Stimulated activated memory B cell treated with anti-CD40 and anti-IgM and Interleukin-4, amounts not matched to agents 10 μg/mL and 1 μg/mL and 100 μg/mL, for 72 hours (primary cell): ENCODE measurements at places on chromosomes 2 and 18.

- no peak for ATAC-seq
Measured at GRCh38 chr2:168907940-168908662, 7.0 kb downstream of the G6PC2 start.

DNA sequence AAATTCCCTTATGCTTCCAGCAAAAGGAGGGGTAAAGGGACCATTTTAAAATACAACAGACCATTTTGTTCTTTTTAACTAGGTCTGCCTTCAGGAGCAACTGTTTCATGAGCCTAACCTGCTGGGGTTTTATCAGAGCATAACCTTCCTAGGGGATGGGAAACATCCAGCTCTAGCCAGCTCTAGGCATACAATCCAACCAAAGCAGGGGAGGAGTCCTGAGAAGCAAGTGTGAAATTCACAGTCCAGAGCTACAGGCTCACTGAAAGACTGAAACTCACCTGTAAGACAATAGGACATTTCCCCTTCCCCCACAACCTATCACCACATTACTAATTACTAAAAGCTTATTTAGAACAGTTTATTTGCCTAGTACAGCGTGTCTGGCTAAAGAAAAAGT, 1296.6 kb upstream of the DDX18 start:
- no peak for ATAC-seq

GRCh38 chr2:205495819-205496218, 186.5 kb upstream of the NRP2 start:
- no peak for ATAC-seq

DNA sequence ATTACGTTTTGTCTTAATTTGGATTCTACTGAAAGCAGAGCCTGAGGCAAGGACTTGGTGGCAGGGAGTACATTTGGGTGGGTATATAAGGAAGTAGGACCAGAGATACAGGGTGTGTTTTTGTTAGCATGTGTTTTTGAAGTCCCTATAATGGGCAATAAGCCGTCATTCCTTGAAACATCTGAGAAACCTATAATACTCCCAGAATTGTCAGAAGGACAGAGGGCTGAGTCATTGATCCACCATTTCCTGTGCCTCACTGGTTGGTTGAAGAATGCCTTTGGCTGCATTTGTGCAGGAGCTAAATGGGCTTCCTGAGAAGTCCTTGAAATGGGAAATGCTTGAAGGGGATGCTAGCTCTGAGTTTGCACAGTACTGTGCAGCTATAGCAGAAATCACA, 281.8 kb upstream of the ZEB2 start:
- ATAC-seq = peak; percentile 20

DNA sequence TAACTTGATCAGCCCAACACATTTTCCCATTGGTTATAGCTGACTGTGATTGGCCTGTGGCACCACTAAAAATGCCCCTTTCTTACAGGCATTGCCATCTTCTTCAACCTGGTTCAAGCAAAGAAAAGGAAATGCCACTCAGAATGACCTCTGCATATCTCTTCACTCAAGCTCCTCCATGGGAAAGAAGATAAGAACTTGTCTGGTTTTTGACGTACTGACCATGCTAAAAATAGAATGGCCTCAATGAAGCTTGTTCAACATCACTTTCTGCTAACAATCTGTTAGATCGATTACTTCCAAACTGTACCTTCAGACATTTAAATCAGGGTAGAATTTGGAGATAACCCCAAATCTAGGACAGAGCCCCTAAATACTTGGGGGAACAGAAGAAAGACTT, 109.5 kb downstream of the CABYR start:
- ATAC-seq = no peak

GRCh38 chr18:6865251-6865650, 135.7 kb downstream of the ARHGAP28 start:
- no peak for ATAC-seq

DNA sequence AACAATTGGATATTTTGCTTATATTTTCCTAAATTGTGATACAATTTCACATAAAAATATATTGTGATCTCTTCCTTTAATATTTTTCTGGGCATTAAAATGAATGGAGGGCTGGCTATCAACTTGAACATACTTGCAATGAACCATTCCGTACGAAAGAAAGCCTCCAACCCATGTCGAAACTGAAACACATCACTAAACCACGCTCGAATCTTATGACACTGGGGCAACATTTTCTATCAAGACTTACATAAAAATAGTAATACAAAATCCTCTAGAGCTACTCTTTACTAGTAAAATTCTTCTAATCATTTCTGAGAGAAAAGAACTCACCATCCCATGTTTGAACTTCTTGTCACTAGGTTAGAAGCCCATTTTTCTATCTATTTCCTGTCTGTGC, 132.8 kb upstream of the DOK6 start:
- ATAC-seq = no peak

- no peak for ATAC-seq
Measured at GRCh38 chr2:122105171-122105876, 349.9 kb downstream of the TSN start.

- ATAC-seq = no peak
Measured at GRCh38 chr2:239949075-239949474, 76.1 kb downstream of the NDUFA10 start.

- ATAC-seq = peak; percentile 25
Measured at GRCh38 chr2:120204022-120204405, 19.2 kb downstream of the TMEM185B start.

GRCh38 chr2:169280502-169280901, 81.8 kb downstream of the LRP2 start:
- ATAC-seq = no peak

DNA sequence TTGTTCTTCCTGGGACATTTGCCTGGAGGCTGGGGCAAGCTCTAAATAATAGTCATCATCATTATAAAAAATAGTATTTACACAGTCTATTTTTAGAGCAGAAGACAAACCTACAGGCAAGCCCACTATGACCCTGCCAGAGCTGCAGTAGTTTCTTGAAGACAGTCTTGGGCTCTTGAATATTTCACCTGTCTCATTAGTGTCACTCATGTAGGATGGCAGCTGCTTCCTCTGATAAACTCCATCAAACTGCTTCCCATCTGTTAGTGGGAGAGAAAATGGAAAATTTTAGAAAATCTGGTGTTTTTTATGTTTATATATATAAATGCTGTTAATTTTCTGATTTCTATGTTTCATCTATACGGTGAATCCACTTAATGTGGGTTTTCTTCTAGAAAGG, 8.5 kb upstream of the CYRIA start:
- ATAC-seq = no peak

DNA sequence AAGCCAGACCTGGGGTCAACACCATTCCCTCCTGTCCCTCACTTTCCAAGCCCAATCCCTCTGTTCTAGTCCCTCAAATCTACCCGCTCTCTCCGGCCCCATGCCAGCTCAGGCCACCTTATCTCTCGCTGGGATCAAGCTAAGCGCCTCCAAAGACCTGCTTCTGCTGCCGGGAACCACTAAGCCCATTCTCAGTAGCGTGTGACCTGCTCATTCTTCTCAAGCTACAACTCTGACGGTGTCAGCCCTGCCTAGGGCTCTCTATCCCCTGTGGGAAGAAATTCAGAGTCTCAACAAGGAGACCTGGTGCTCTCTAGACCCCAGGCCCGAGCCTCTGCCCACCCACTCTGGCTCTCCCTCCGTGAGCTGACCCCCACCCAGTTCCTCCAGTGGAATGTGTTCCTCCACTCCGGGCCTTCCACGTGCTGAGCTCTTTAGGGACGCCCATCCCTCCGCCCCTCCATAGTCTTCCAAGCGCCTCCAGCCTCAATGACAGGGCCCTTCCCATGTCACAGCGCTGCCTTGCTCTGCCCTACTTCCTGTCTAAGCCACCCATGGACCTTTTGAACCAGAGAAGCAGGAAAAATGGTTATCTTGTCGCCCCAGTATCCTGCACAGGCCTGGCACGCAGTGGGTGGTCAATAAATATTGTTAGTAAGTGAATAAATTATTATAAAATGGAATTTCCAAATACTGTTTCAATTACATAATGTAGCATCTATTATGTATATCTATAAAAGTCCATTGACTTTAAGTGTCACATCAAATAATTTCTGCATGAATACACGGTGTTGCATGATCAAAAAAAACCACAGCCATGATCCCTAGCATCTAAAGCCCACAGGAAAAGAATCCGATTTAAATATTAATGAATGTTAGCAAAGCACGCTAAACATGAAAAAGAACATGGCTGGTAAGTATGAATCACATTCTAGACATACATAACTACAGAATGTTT, 127.6 kb downstream of the ZNF516 start:
- ATAC-seq = no peak

DNA sequence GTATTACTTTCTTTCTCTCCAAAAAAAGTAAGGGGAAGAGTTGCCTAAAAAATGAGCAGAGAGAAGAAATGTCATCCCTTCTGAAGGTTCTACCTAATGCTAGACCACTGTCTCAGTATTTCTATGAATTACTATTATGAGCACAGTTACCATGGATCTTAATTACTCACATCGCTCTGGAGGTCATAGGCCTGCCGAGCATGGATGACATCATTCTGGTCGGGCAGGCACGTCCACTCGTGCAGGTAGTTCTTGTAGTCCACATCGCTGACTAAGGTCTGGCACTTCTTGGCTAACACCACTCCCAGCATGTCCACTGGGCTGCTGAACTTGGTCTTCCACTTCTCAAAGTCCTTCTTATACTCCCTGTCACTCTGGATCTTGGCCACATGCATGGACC, 106.9 kb downstream of the NEB start:
- no peak for ATAC-seq

DNA sequence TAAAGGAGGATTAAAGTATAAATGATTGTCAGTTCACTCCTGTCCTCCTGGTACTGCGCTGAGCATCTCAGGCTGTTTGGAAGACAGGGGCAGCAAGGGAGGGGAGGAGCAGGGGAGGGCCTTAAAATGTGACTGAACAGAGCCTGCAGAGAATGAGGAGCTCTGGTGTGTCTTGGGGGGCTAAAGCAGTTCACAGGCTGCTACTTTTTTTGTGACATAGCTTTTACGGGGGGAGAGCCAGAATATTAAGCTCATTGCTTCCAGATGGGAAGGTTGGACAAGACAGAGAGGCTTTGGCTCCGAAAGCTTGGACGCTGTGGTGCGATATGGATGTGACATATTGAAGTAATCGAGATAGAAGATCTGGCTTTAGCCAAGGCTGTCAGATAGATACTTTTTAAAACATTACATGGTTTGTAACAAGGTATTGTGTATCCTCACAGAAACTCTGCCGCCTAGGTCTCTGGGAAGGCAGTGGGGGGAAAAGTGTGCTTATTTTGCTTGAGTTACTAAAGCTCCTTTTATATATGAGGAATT, 40.5 kb downstream of the RDH14 start:
- no peak for ATAC-seq

- no peak for ATAC-seq
Measured at GRCh38 chr2:236166796-236167296, 1.3 kb downstream of the GBX2 start.

- ATAC-seq = peak; percentile 91
Measured at GRCh38 chr2:168490015-168490874, 34.2 kb downstream of the CERS6 start.

DNA sequence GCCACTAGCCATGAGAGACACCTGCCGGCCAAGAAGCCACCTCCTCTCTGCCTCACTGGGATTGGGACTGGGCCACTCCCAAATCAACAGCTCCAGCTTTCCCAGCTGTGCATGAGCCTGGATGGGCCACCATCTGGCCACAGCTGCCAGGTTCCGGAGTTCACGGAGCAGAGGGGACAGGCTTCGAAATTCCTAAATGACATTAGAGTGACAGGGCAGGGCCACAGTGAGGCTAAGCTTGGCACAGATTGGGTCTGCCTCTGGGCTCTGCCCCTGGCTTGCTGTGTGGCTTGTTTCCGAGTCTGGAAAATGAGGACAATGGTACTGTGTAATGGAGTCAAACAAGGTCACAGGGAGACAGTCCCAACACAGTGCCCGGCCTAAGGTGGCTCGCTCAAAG, 6.5 kb downstream of the DIPK1C start:
- no peak for ATAC-seq

DNA sequence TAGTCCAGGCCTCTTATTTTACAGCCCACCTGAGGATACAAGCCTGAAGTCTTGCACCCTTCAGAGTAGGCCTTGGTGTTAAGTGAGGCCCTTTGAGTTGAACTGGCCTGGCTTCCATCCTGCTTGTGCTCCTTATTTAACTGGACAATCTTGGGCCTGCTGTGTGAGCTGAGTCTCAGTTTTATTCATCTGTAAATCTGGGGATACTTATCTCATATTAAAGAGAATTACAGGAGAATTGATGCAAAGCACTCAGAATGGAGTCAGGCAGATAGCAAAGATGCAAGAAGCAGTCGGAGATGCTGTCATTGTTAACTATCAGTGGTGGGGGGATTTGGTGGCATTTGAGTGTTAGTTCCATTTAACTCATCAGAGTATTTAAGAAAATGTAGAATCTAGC, 36.8 kb downstream of the MFSD6 start:
- ATAC-seq = no peak

GRCh38 chr2:235564066-235564465, 70.2 kb downstream of the AGAP1 start:
- ATAC-seq = no peak

DNA sequence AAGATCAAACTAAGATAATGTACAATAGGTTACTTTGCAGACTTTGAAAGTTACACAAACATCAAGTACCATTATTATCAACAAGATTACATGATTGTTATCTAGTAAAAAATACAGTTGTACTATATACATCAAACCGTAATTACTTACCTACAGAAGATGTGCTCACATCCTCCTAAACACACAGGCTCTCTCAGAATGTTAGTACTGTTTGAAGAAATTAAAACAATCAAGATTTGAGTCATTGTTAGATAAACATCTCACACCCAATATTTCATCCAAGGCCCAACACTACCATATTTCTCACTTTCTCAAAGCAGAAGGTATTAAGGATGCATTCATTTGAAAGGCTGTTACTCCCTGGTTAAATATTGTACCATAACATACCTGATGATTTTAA, 12.6 kb downstream of the BARD1 start:
- no peak for ATAC-seq

- ATAC-seq = no peak
Measured at GRCh38 chr2:1727796-1728474, 16.4 kb downstream of the PXDN start.
